Camera-type eye (tissue), 1 donor: ENCODE measurements at places on chromosomes 1 and 21. TPM values are rescaled to one million over a fixed set of nuclear protein-coding genes. Genes with fewer than 3 reads are reported as not detected.

RNU1-3 gene
- under 0.01 TPM for total RNA-seq

PALMD gene
- 39.4 TPM for total RNA-seq

KRTAP10-4 gene
- total RNA-seq: not detected

PAQR6 gene
- total RNA-seq: 4.6 TPM

F5 gene
- 11.3 TPM for total RNA-seq

IGSF8 gene
- 37.5 TPM for total RNA-seq

SF3B4 gene
- total RNA-seq: 13.3 TPM

ENAH gene
- total RNA-seq: 113 TPM

RIMS3 gene
- 28.6 TPM for total RNA-seq

CNR2 gene
- 0.05 TPM for total RNA-seq

RGS13 gene
- total RNA-seq: not detected

TBCE gene
- total RNA-seq: 26.4 TPM

TSPEAR gene
- not detected for total RNA-seq

DIRAS3 gene
- 5.0 TPM for total RNA-seq

IGSF9 gene
- total RNA-seq: 63.3 TPM

TEDDM1 gene
- total RNA-seq: not detected

NBPF10 gene
- 2.0 TPM for total RNA-seq

TMEM240 gene
- 12.0 TPM for total RNA-seq

LINGO4 gene
- total RNA-seq: not detected

ATAD3B gene
- total RNA-seq: 20.4 TPM

FMOD gene
- total RNA-seq: 137 TPM
